Purkinje cell (primary cell): ENCODE measurements at places on chromosomes 6 and 20. TPM values are rescaled to one million over a fixed set of nuclear protein-coding genes. Genes with fewer than 3 reads are reported as not detected.

Gene CRISP3
- polyA plus RNA-seq = not detected in 2 replicates

Gene KHDC1L
- 1.8 TPM in 1 of 2 replicates, not detected in the other for polyA plus RNA-seq

Gene TDRD6
- 2.1 and 3.6 TPM in 2 replicates for polyA plus RNA-seq

Gene BIRC7
- polyA plus RNA-seq = not detected in 2 replicates

Gene ZNF311
- 0.77 and 0.90 TPM in 2 replicates for polyA plus RNA-seq

Gene C6orf15
- polyA plus RNA-seq = not detected in 2 replicates

Gene TREML2
- not detected in 2 replicates for polyA plus RNA-seq

Gene GJA10
- polyA plus RNA-seq = not detected in 2 replicates

Gene CST4
- not detected in 2 replicates for polyA plus RNA-seq

Gene TRIM31
- not detected in 2 replicates for polyA plus RNA-seq

Gene TNXB
- not detected in 2 replicates for polyA plus RNA-seq

Gene EMILIN3
- polyA plus RNA-seq = 0.53 TPM in 1 of 2 replicates, not detected in the other

Gene NKX2-2
- 0.69 and 2.0 TPM in 2 replicates for polyA plus RNA-seq

Gene FOXQ1
- 1.8 and 2.5 TPM in 2 replicates for polyA plus RNA-seq

Gene EDN3
- 0.63 TPM in 1 of 2 replicates, not detected in the other for polyA plus RNA-seq

Gene NEURL2
- 0.50 TPM in 1 of 2 replicates, not detected in the other for polyA plus RNA-seq

Gene ZKSCAN8
- polyA plus RNA-seq = 4.5 and 4.8 TPM in 2 replicates

Gene SLC26A8
- 1.4 and 2.9 TPM in 2 replicates for polyA plus RNA-seq

Gene COL10A1
- polyA plus RNA-seq = 0.09 and 3.7 TPM in 2 replicates

Gene TRERF1
- polyA plus RNA-seq = 1.4 and 2.5 TPM in 2 replicates

Gene RIPPLY2
- polyA plus RNA-seq = 45.2 and 54.9 TPM in 2 replicates

Gene PPP1R14C
- polyA plus RNA-seq = 0.25 and 9.2 TPM in 2 replicates

Gene RRAGD
- 22.1 and 25.5 TPM in 2 replicates for polyA plus RNA-seq

Gene LPA
- polyA plus RNA-seq = not detected in 2 replicates

Gene PPP1R3G
- 0.10 and 0.55 TPM in 2 replicates for polyA plus RNA-seq

Gene PGC
- not detected in 2 replicates for polyA plus RNA-seq

Gene HRH3
- not detected in 2 replicates for polyA plus RNA-seq

Gene RBM24
- 1.7 TPM in 1 of 2 replicates, not detected in the other for polyA plus RNA-seq

Gene HTR1E
- 0.58 TPM in 1 of 2 replicates, not detected in the other for polyA plus RNA-seq

Gene ZMYND8
- 40.6 and 50.3 TPM in 2 replicates for polyA plus RNA-seq

Gene OOEP
- polyA plus RNA-seq = not detected in 2 replicates

Gene WFDC2
- 4.3 and 6.1 TPM in 2 replicates for polyA plus RNA-seq

Gene EPB41L1
- polyA plus RNA-seq = 10.3 and 15.2 TPM in 2 replicates

Gene NFYA
- polyA plus RNA-seq = 4.0 and 4.2 TPM in 2 replicates

Gene PRELID3B
- polyA plus RNA-seq = 12.4 and 21.0 TPM in 2 replicates

Gene CALHM5
- not detected in 2 replicates for polyA plus RNA-seq

Gene UBE2C
- polyA plus RNA-seq = not detected in 2 replicates

Gene SLC16A10
- 6.8 and 9.9 TPM in 2 replicates for polyA plus RNA-seq

Gene PDYN
- polyA plus RNA-seq = 0.82 TPM in 1 of 2 replicates, not detected in the other

Gene RUNX2
- 1.8 and 2.2 TPM in 2 replicates for polyA plus RNA-seq

Gene SS18L1
- 15.1 and 23.0 TPM in 2 replicates for polyA plus RNA-seq

Gene KCNK16
- polyA plus RNA-seq = not detected in 2 replicates

Gene CCN6
- polyA plus RNA-seq = 0.74 and 1.5 TPM in 2 replicates

Gene PRL
- polyA plus RNA-seq = not detected in 2 replicates

Gene ADGRF1
- polyA plus RNA-seq = not detected in 2 replicates
